Skeletal muscle cell (primary cell): ENCODE measurements at places on chromosomes 4 and X.

- no peak for DNase-seq
Observed at GRCh38 chrX:132413459-132413858, 75.4 kb downstream of the MBNL3 start.

- DNase-seq, result no peak
Observed at GRCh38 chrX:24643116-24643515, 4.0 kb downstream of the PCYT1B start.

GRCh38 chrX:110877326-110877725 is 81.7 kb upstream of the CHRDL1 start:
- no peak for DNase-seq

DNA sequence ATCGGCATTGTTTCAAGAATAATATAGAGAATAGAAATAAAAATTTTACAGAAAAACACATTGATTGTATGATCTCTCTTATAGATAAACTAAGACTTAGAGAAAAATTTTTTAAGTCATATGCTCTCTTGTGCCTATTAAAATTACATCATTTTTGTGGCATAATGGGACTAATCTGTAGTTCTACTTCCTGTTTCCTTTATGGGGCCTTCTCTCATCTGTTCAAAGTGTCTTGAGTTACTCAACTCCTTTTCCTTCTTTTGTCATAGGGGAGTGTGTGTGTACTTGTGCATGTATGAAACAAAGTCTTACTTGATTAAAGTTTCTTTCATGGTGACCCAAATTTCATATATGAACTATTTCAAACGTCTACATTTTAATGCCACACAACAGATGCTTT is 1448.9 kb upstream of the TENM3 start:
- no peak for DNase-seq

DNA sequence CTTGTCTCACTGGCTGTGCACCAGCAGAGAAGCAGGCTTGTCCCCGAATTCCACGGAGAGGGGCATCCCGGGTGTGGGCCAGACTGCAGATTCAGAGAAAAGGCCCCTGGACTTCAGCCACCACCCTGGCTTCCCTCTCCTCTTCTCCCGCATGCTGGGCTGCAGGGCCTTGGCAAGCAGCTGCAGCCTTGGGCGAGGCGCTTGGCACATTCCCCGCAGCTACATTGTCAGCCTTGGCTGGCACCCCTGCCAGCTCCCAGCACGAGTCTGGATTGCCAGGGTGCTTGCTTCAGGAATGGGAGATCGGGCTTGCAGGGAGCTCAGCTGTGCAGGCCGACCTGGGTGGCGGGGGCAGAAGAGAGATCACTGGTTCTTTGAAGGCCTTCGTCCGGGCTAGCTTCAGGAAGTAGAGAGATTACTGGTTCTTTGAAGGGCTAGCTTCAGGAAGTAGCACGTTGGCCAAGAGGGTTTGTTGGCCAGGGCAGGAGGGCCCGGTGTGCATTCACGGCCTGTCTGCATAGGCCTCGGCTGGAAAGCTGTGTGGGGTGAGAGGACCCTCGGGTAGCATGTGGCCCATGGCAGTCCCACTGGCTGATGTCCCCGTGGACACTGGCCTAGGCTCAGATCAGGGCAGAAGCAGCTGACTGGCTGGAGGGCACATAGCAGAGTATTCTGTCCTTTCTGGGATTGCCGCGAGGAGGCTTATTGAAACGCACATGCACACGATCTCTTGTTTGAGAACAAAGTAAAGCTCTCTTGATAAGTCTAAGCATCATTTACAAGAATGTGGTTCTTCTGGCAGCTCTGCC is 2.7 kb downstream of the ABCD1 start:
- no peak for DNase-seq

GRCh38 chr4:101972791-101973190 is 182.3 kb downstream of the BANK1 start:
- no peak for DNase-seq

GRCh38 chr4:89119166-89119565 is 7.8 kb downstream of the TIGD2 start:
- DNase-seq, result no peak
